ENCODE measurements at places on chromosomes 1 and 21.

DNA sequence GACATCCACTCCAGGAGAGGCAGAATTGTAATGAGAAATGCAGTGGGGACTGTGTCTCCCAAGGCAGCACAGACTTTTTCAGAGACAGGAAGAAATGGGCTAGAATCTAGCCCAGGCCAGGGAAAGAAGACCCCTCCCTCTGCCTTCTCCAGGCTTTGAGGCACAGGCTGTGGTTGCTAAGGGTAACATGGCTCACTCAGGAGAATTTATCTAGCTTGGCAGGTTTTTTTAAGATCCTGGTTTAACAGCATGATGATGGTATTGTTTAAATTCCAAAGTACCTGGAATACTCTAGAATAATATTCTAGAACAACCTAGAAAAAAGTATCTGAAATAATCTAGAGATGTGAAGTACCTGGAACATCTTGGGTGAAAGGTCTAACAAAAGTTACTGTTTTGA, 125.6 kb downstream of the URB2 start:
- no peak for DNase-seq

GRCh38 chr1:196393282-196393681, 215.0 kb downstream of the KCNT2 start:
- no peak for DNase-seq

GRCh38 chr1:112540226-112540794, 31.5 kb downstream of the WNT2B start:
- no peak for DNase-seq

- DNase-seq, result no peak
These were observed 1.2 kb downstream of the MCOLN2 start for GRCh38 chr1:84995484-84996334.

GRCh38 chr1:51336004-51336403, 5.6 kb upstream of the TTC39A start:
- no peak for DNase-seq

DNA sequence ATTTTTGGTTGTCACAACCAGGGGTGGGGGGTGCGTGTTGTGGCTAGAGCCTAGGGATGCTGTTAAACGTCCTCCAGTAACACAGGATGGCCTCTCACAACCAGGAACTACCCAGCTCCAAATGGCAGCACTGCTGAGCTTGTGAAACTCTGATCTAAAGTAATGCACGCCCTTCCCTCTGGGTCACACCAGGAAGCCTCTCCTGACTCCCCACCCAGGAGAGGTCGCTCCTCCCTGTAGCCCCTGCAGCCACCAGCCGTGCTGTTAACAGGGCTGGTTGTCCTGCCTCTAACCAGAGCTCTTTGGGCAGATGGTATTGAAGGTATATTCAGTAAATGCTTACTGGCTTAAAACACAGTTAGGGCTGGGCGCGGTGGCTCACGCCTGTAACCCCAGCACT, 73.2 kb downstream of the NKAIN1 start:
- DNase-seq, result no peak

- DNase-seq, result no peak
These were observed 90.7 kb downstream of the SYT2 start for GRCh38 chr1:202619505-202619904.

DNA sequence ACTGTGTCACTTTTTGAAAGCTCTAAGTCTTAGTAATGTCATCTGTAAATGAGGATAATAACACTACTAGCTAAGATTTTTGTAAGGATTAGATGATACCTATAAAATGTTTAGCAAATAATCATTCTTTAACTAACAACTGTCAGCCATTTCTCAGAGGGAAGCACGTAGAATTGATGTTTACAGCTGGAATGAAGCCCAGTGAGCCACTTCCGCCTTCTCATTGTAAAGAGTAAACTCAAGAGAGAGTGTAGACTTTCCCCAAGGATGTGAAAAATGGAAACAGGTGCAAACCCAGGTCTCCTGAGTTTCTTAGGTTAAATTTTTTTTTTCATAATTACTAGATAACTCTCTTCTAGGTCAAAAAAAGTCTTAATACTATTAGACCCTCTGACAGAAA, 4.9 kb downstream of the GREM2 start:
- DNase-seq, result no peak

DNA sequence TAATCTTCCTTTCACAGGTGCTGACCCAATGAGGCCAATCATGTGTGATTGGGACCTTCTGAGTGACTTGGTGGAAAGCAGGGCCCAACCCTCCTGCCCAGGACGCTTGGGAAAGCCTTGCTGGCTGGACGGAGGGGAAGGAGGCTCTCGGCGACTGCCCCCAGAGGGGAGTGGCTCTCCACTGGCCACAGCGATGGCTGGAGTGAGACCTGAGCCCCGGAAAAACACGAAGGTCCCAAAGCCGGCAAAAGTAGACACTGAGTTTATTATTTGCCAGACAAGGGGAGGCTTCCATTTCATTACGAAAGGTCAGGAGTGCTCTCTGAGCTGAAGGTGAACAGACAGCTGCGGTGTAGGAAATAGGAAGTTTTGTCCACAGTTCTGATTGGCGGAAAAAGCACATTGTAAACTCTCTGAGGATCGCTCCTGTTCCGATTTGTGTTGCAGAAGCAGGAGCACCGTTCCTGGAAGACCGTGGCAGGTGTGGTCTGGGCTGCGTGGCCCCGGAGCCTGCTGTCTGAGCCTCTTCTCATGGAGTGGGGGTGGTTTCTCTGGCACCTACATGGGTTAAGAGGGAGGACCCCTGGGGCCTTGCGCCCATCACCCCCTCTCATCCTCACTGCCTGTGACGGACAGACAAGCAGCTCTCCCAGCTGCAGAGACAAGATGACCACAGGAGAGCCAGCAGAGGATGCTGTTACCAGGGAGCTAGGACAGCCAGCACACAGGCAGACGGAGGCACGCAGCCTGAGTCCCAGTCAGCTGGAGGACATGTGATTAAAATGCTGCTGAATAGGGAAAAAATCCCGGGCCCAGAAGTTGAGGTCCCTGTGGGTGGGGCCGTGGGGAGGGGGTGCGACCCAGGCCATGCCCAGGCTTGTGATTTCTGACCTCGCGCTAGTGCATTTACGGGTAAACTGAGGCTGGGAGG, 41.5 kb downstream of the KRTAP10-1 start:
- DNase-seq, result no peak

DNA sequence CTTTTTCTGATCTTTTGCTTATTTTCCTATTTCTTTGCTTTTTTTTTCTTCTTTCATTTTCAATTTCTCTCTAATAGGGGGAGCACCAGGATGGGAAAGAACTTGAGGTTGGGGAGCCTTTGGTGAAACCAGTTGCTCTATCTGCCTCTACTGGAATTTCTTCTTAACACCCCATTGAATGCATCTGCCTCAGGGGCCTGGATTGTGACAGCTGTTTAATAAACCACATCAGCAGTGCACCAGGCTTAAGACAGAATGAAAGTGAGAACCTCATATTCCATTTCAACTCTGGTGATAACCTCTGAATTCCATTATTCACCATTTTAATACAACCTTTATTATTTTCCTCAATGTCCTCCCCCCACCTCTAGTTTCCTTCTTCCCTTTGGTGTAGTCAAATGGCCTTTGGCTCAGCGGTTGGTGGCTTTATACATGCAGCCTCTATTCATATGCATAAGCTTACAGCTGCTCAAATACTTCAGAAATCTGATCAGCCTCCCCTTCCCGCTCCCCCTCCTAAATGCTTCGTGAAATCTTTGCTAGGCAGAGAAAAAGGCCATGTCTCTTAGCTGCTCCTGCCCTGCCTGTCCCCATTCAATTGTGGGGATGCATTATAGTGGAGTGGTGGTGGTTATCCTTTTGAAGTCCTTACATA, 537.3 kb upstream of the PLXNA2 start:
- no peak for DNase-seq

- DNase-seq, result peak; percentile 87
These were observed 45.3 kb downstream of the MRPL39 start for GRCh38 chr21:25561668-25562641.

DNA sequence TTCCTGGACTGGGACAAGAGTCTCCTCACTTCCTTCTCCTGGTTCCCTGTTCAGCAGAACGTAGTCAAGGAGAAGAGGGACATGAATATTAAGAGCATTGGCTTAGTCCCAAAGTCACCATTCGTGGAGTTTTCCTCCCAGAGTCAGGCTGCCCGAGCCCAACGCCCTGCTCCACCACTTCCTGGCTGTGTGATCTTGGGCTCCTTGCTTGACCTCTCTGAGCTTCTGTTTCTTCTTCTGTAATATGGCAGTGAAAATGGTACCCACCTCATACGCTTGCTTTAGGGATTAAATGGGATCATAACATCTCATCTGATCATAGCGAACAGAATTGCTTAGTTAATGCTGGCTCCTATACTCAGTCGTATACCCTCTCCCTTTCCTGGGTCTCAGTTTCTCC, 12.0 kb upstream of the CASZ1 start:
- no peak for DNase-seq

- no peak for DNase-seq
These were observed 3.5 kb downstream of the MINDY1 start for GRCh38 chr1:151003180-151003579.

DNA sequence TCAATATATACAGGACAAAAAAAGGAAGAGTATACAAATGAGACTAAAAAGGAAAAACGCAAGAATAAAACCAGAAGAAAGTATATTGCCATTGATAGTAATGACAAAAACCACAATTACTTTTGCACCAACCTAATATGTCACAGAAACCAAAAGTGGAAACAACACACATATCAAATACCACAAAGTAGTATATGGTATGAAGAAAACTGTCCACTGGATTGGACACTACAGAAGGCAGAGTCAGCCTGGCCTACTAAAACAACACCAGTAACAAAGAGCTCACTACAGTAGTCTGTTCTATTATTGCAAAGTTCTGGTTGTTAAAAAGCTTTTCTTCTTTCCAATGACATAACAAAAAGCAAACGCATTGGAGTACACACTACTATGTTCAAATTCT, 17.7 kb downstream of the TESK2 start:
- DNase-seq, result no peak

- DNase-seq, result no peak
These were observed 23.7 kb upstream of the IL20 start for GRCh38 chr1:206841609-206842323.

DNA sequence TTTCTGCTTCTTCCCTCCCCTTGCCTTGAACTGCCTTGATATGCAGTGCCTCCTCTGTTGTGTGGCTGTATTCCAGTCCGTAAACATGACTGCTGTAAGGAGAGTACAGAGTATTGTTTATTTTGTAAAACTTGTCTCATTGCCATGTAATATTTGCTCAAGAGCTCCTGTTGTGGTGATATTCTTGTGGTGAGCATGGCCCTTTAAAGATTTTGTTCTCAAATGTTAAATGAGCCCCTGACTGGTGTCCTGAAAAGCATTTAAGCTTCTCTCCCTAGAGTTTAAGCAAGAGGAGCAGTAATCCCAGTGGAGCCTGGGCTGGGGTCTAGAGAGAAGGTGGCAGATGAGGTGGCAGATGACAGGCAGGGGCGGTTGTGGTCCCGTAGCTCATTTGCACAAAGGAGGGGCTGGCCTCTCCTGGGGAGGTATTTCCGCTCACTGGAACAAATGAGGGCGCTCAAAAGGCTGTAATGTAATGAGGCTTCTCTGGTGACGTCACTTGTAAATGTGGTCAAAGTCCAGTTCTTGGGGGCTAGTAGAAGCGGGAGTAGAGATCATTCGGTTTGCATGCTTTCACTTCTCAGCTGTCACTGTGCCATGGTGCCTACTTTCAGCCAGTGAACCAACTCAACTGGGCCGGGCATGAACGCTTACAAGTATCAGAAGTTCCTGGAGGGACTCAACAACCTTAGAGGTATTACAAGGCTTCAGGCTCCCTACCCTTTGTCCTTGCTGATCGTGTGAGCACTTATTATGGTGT, 46.0 kb upstream of the MACF1 start:
- no peak for DNase-seq

DNA sequence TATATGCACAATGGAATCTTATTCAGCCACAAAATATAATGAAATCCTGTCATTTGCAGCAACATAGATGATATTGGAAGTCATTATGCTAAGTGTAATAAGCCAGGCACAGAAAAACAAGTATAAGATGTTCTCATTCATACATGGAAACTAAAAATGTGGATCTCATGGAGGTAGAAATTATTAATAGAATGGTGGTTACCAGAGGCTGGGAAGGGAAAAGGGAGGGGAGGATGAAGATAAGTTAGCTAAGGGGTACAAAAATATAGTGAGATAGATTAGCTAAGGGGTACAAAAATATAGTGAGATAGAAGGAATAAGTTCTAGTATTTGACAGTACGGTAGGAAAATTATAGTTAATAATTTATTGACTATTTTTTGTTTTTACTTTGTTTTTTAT, 27.9 kb downstream of the LIN9 start:
- no peak for DNase-seq

DNA sequence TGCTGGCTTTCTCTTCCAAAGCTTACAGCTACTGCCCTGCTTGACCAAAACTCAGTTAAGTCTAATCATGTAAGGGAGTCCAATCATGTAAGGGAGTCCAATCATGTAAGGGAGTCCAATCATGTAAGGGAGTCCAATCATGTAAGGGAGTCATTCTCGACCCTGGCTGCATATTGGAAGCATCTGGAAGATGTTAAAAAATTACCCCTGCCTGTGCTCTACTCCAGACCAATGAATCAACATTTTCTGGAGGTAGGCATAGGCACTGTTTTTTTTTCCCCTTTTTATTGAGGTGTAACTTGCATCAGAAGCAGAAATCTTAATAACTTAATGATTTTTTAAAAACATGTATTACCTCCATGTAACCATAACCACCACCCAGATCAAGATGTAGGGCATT, 9.4 kb downstream of the PIGP start:
- DNase-seq, result no peak

- no peak for DNase-seq
These were observed 724 bp upstream of the ANKRD35 start for GRCh38 chr1:145886390-145886789.

DNA sequence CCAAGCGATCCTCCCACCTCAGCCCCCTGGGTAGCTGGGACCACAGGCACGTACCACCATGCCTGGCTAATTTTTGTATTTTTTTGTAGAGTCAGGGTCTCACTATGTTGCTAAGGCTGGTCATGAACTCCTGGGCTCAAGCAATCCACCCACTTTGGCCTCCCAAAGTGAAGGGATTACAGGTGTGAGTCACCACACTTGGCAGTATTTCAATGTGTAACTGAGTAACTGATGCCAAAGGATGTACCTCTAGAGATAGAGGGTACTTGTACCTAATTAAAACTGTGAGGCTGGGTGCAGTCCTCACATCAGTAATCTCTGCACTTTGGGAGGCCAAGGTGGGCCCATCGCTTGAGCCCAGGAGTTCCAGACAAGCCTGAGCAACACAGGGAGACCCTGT, 258.7 kb upstream of the DMRTA2 start:
- no peak for DNase-seq

GRCh38 chr1:176466514-176466913, 3.5 kb downstream of the PAPPA2 start:
- no peak for DNase-seq

DNA sequence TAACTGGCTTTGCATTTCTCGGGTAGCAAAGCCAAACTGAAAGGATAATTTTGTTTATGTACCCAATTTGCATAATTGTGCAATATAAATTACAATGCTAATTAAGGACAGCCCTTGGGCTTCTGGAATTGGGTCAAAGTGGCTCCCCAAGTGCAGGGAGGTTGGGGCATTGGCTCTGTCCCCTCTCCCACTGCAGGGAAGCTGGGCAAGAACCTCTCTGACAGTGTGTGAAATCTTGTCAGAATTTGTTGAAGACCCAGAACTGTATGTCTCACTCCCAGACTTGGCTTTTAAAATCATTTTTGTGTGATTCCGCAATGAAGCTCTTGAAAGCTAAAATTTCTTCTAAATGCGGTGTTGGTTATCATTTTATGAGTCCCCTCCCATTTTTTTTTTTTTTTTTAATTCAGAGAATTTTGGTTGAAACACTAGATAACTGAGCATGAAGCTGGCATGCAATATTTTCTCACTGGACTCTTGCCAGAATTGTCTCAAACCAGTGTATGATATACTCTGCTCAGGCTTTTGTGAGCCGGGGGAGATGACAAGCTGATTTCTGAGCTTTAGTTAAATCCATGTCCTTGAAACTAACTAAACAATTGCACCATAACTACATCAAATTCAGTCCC, 878.9 kb upstream of the CXADR start:
- no peak for DNase-seq

Data from activated CD4-positive, alpha-beta T cell treated with anti-CD3 and anti-CD28 coated beads for 4 hours (primary cell).